ENCODE measurements at places on chromosomes 4 and X.

DNA sequence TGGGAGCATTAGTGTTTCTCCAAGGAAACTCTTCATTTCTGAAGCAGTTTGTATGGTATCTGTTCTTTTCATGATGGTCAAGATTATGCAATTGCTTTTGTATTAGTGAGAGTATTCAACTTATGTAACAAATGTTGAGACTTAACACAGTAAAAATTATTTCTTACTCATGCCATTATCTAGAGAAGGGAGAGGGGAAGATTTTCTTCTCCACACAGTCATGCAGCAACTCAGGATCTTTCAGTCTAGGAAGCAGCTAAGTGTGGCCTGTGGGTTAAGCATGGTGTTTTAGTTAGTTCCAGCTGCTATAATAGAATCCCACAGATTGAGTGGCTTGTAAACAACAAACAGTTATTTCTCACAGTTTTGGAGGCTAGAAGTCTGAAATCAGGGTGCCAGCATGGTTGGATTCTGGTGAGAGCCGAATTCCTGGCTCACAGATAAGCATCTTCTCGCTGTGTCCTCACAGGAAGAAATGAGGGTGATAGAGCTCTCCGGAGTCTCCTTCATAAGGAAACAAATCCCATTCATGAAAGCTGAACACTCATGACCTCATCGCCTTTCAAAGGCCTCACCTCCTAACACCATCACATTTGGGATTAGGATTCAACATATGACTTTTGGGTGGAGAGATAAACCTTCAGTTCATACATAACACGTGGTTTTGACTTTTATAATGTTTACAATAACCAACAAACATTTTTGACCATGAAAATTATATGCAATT is 101.2 kb downstream of the FRMPD4 start:
- DNase-seq = no peak

- no peak for DNase-seq
These were observed 88.4 kb downstream of the FRMPD3 start for GRCh38 chrX:107537815-107538214.

GRCh38 chr4:16315456-16315855 is 89.2 kb upstream of the TAPT1 start:
- no peak for DNase-seq

GRCh38 chr4:116878280-116878679 is 207.1 kb downstream of the TRAM1L1 start:
- DNase-seq = no peak

All from CD4-positive, alpha-beta T cell (primary cell).